ENCODE measurements at places on chromosomes 6 and 20.

DNA sequence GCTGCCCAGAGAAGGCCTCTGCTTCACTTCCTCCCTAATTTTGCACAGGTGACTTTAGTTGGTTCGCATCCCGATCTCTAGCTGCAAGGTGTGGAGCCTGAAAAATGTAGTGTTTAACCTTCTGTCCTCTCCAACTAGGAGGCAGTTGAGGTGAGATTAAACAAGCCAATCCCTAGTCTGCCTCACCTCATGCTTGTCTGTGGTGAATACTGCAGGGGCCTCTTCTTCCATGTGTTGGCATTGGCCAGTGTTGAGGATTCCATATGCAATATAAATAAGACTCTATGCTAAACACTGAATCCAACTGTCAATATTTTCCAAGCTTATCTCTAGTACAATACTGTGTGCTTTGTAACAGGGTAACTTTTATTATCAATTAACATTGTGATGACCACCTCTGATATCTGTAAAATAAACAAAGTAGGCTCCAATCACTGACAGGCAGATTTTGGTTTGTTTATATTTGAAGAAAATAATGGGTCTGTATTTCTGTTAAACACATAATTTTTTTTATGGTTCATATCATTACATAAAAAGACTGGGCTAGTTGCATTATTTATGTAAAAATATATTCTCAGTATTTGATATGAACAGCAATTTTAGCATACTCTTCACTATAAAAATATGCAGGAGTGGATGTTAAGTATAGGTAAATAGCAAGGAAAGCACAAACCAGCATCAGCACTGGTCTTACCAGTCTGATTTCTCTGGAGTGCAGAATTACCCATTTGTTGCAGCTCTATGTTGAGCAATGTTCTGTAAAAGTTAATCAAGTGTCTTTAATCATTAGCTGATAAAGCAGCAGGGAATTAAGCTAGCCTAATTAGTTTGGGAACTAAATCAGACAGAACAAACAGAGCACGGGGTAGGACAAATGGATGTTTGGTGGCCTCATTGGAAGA is 74.0 kb downstream of the ANKRD6 start:
- no peaks in the 10 kb centered on the region for H3K36me3 ChIP-seq
- DNase-seq = no peak
- peaks cover 6% of the 10 kb centered on the region for H3K4me1 ChIP-seq
- no peaks in the 10 kb centered on the region for H3K27me3 ChIP-seq
- H3K4me3 ChIP-seq = no peak overlapping the region

GRCh38 chr20:47843886-47844567 is 58.7 kb upstream of the SULF2 start:
- H3K36me3 ChIP-seq = peaks cover 2% of the 10 kb centered on the region
- peaks cover 47% of the 10 kb centered on the region for H3K27me3 ChIP-seq
- DNase-seq = no peak

- DNase-seq = no peak
- H3K36me3 ChIP-seq = no peaks in the 10 kb centered on the region
- peaks cover 16% of the 10 kb centered on the region for H3K4me1 ChIP-seq
- peaks cover 39% of the 10 kb centered on the region for H3K27me3 ChIP-seq
Measured at GRCh38 chr6:136467186-136467585, 83.0 kb downstream of the MAP7 start.

DNA sequence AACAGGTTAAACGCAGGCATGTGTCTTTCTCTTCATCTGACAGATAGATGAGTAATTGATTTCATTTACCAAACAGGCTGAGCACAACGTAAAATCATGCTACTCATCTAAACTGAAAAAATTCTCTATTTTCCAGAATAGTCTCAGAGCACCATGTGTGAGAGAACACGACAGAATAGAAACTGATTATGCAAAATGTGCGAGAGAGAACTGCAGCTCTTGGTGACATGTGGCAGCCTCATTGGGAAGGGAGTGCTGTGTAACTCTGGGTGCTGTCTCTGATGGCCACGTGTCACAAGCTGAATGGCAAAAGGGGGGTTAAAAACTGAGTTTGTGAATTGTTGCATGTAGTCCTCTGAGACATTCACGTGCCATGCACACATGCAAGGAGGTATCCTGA is 143.7 kb upstream of the ATXN1 start:
- H3K4me3 ChIP-seq = no peak overlapping the region
- no peak for DNase-seq
- no peak overlapping the region for H3K27ac ChIP-seq
- peaks cover 62% of the 10 kb centered on the region for H3K27me3 ChIP-seq

- no peaks in the 10 kb centered on the region for H3K36me3 ChIP-seq
- no peaks in the 10 kb centered on the region for H3K4me1 ChIP-seq
- no peak overlapping the region for H3K4me3 ChIP-seq
- no peak for DNase-seq
- H3K27ac ChIP-seq = no peak overlapping the region
Measured at GRCh38 chr20:22728146-22728745, 143.9 kb upstream of the FOXA2 start.

DNA sequence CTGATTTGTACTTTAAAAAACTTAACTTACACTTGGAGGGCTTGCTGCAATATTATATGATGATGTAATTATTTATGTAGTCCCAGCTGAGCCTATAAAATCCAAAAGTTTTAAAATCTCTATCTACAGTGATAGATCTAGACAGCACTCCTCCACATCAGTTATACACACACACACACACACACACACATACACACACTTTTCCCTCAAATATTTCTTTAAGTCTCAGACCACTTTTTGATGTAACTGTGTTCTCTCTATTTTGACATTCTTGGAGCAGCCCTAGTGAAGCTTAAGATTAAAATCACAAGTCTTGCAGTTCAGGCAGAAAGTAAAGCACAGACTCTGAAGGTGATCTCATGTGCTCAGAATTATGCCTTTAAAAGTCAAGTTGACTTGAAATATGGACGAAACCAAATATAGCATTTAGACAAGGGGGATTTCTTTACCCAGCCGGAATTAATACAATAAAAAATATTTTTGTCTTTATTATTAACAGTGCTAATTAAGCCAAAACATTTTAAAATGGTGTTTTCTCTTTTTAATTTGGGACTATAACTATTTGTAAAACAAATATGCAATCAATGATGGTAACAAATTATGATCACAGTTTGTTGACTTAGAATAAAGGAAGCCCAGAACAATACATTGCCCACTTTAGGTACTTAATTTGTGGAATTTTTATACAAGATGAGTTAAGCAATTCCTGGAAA is 63.5 kb upstream of the TMEM30A start:
- no peak for DNase-seq
- peaks cover 46% of the 10 kb centered on the region for H3K27me3 ChIP-seq
- H3K36me3 ChIP-seq = peaks cover 2% of the 10 kb centered on the region
- H3K27ac ChIP-seq = no peak overlapping the region
- H3K4me3 ChIP-seq = no peak overlapping the region

GRCh38 chr20:44579313-44580081 is 2.9 kb upstream of the PKIG start:
- no peak overlapping the region for H3K4me3 ChIP-seq
- no peaks in the 10 kb centered on the region for H3K36me3 ChIP-seq
- H3K27ac ChIP-seq = no peak overlapping the region
- H3K4me1 ChIP-seq = peaks cover 20% of the 10 kb centered on the region

GRCh38 chr20:4811661-4812181 is 90.0 kb downstream of the PRND start:
- H3K27me3 ChIP-seq = no peaks in the 10 kb centered on the region
- DNase-seq = peak; percentile 61
- H3K4me1 ChIP-seq = peaks cover 71% of the 10 kb centered on the region
- H3K36me3 ChIP-seq = peaks cover 3% of the 10 kb centered on the region

GRCh38 chr20:2698912-2699311 is 6.3 kb downstream of the EBF4 start:
- DNase-seq = no peak
- peaks cover 51% of the 10 kb centered on the region for H3K27me3 ChIP-seq
- no peaks in the 10 kb centered on the region for H3K4me1 ChIP-seq
- H3K36me3 ChIP-seq = peaks cover 3% of the 10 kb centered on the region
- H3K4me3 ChIP-seq = no peak overlapping the region
- H3K27ac ChIP-seq = no peak overlapping the region

GRCh38 chr20:59412181-59412580 is 111.8 kb downstream of the EDN3 start:
- H3K27ac ChIP-seq = no peak overlapping the region
- peaks cover 2% of the 10 kb centered on the region for H3K4me1 ChIP-seq
- H3K4me3 ChIP-seq = no peak overlapping the region
- peaks cover 31% of the 10 kb centered on the region for H3K27me3 ChIP-seq

DNA sequence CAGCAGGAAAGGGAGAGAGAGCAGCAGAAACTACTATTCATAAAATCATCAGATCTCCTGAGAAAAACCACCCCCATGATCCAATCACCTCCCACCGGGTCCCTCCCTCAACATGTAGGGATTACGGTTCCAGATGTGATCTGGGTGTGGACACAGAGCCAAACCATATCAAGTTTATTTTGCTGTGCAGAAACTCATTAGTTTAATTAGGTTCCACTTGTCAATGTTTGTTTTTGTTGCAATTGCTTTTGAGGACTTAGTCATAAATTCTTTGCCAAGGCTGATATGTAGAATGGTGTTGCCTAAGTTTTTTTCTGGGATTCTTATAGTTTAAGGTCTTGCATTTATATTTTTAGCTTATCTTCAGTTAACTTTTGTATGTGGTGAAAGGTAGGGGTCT is 422.0 kb upstream of the HS3ST5 start:
- H3K27ac ChIP-seq = no peak overlapping the region
- no peaks in the 10 kb centered on the region for H3K36me3 ChIP-seq
- DNase-seq = no peak
- no peak overlapping the region for H3K4me3 ChIP-seq
- H3K4me1 ChIP-seq = no peaks in the 10 kb centered on the region

GRCh38 chr6:137973201-137973600 is 106.1 kb downstream of the TNFAIP3 start:
- H3K4me3 ChIP-seq = no peak overlapping the region
- H3K27ac ChIP-seq = peak overlapping the region; percentile 99
- peaks cover 51% of the 10 kb centered on the region for H3K4me1 ChIP-seq
- peaks cover 2% of the 10 kb centered on the region for H3K36me3 ChIP-seq

DNA sequence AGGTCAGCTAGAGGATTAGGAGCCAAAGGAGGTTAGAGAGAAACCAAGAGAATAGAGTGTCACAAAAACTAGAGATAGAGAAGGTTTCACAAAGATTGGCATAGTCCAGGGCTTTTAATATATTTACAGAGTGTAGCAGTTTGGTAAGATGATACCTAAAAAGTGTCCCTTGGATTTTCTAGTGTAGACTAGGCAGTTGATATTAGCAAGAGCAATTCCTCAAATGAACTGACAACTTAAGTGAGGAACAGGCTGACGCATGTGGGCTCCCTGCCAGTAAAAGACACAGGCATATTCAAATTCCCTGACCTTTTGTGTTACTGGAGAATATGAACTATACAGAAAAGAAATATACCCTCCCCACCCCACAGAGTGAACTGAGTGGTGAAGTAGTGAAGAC is 40.1 kb downstream of the VTA1 start:
- H3K27me3 ChIP-seq = no peaks in the 10 kb centered on the region
- peak overlapping the region; percentile 53 for H3K27ac ChIP-seq
- peaks cover 15% of the 10 kb centered on the region for H3K4me1 ChIP-seq
- no peak for DNase-seq

DNA sequence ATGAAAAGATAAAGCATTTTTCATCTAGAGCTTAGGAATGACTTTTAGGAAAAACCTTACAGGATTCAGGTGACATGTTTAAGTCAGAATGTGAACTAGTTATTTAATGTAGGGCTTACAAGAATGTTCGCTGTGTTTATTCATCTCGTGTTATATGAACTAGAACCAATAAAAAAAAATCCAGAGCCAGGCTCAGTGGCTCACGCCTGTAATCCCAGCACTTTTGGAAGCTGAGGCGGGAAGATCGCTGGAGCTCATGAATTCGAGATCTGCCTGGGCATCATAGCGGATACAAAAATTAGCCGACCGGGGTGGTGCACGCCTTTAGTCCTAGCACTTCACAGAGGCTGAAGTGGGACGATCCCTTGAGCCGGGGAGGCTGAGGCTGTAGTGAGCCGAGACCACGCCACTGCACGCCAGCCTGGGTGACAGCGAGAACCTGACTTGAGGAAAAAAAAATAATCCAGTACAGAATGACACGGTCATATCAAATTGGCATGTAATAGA is 46.3 kb downstream of the OR2B2 start:
- peak overlapping the region; percentile 98 for H3K27ac ChIP-seq
- peak overlapping the region; percentile 94 for H3K4me3 ChIP-seq
- DNase-seq = peak; percentile 19
- peaks cover 31% of the 10 kb centered on the region for H3K4me1 ChIP-seq

- no peak overlapping the region for H3K4me3 ChIP-seq
- H3K27ac ChIP-seq = no peak overlapping the region
- H3K36me3 ChIP-seq = no peaks in the 10 kb centered on the region
- no peak for DNase-seq
- peaks cover 3% of the 10 kb centered on the region for H3K4me1 ChIP-seq
Measured at GRCh38 chr6:167731731-167732422, 94.8 kb upstream of the AFDN start.

GRCh38 chr6:41036186-41036585 is 2.8 kb downstream of the UNC5CL start:
- no peaks in the 10 kb centered on the region for H3K27me3 ChIP-seq
- no peak overlapping the region for H3K27ac ChIP-seq
- DNase-seq = no peak
- peaks cover 7% of the 10 kb centered on the region for H3K4me1 ChIP-seq
- H3K36me3 ChIP-seq = peaks cover 5% of the 10 kb centered on the region

- peak overlapping the region; percentile 97 for H3K27ac ChIP-seq
- H3K36me3 ChIP-seq = no peaks in the 10 kb centered on the region
- H3K4me3 ChIP-seq = peak overlapping the region; percentile 95
Measured at GRCh38 chr20:50151034-50151743, 2.3 kb downstream of the PEDS1 start.

DNA sequence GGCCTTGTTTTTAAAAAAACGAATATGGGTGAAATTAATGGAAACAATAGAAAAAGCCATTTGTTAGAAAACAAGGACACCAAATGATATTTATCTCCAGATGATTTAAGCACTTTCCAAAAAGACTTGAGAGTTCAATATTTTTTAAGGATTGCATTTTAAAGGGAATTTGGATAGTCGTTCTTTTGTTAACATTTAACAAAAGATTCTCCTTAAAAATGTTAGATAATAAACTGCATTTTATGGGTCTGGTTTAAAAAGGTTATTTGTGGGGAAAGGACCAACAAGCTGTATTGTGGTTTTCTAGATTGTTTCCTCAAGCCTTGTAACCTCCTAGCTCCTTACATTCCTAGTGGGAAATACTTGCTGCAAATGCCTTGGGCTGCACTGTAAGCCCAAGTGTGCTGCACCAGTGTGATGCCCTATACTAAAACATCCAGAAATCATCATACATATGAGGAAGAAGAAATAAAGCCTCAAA is 1.5 kb upstream of the PHIP start:
- H3K27me3 ChIP-seq = peaks cover 15% of the 10 kb centered on the region
- H3K4me1 ChIP-seq = peaks cover 14% of the 10 kb centered on the region
- H3K27ac ChIP-seq = peak overlapping the region; percentile 95

GRCh38 chr20:59819496-59820203 is 113.8 kb downstream of the SYCP2 start:
- no peak overlapping the region for H3K27ac ChIP-seq
- H3K27me3 ChIP-seq = peaks cover 18% of the 10 kb centered on the region
- H3K36me3 ChIP-seq = peaks cover 2% of the 10 kb centered on the region
- H3K4me3 ChIP-seq = no peak overlapping the region

GRCh38 chr6:114403858-114404257 is 61.0 kb upstream of the HS3ST5 start:
- no peak overlapping the region for H3K4me3 ChIP-seq
- no peak overlapping the region for H3K27ac ChIP-seq
- DNase-seq = no peak
- no peaks in the 10 kb centered on the region for H3K4me1 ChIP-seq

- H3K4me3 ChIP-seq = peak overlapping the region; percentile 89
- H3K27ac ChIP-seq = peak overlapping the region; percentile 95
- H3K27me3 ChIP-seq = no peaks in the 10 kb centered on the region
- DNase-seq = no peak
- H3K4me1 ChIP-seq = peaks cover 44% of the 10 kb centered on the region
Measured at GRCh38 chr6:42441697-42442081, 10.0 kb downstream of the TRERF1 start.

All from T-helper 17 cell (primary cell).